ENCODE measurements at places on chromosomes 5 and 9.

- no peak for DNase-seq
Observed at GRCh38 chr9:111056538-111056937, 18.3 kb upstream of the LPAR1 start.

DNA sequence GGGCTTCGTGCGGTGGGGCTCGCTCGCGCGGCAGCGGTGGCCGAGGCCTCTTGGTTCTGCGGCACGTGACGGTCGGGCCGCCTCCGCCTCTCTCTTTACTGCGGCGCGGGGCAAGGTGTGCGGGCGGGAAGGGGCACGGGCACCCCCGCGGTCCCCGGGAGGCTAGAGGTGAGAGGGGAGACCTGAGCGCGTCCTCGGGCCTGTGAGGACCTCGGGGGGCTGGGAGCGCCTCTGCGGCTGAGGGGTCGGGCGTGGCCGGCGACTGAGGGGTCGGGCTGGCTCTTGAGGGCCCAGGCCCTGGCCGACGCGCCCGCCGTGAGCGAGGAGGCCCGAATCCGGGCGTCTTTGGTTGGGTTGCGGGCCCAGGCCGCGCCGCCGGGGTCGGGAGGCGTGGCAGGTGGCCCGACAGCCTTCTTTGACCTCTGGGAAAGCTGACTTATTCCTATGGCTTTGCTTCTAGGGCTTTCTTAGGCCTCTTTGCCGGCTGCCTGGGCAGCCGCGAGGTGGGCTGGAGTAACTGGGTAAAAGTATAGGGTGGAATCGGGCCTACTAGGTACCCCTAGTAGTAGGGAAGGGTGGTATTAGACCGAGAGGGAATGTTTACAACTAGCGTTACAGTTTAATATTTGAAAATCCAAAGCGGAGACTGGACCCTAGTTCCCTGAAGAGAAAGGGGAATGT lies at the start of gene CANX:
Gene CANX (plus strand): TSS at position 33 of the 681 bp plus-strand sequence. CDS start 6,715 bp downstream, outside the sequence.
- DNase-seq: peak; percentile 56

- DNase-seq: peak; percentile 46
Observed at GRCh38 chr5:75734913-75735789, 17.9 kb upstream of the POC5 start.

DNA sequence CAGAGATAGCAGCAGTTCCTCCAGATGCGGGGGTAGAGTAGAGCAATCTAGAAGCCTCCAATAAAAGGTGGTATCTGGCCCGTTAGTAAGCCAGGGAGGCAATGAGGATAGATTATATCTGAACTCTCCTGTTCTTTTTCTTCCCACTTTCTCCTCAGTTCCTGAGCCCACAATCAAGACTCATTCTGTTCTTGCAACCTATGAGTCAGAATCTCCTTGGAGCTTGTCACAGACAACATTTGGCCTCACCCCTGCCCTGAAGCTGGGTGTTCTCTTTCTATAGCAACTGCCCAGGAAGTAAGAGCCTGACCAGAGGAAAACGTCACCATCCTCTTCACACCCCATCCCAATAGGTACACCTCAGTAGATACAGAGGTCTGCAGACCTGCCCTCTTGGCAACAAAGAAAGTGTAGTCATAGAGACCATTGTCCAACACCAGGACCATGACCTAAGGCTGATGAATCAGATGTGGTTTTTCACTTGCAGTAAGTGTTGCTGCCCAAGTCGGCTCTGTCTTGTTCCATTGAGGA lies 76.3 kb upstream of the PCA3 start:
- no peak for DNase-seq
